CMK (cell line): ENCODE measurements at places on chromosomes 6 and 20.

- no peak for DNase-seq
Observed at GRCh38 chr6:30091577-30092381, 16.2 kb upstream of the RNF39 start.

GRCh38 chr20:62719250-62719935 lies 10.8 kb downstream of the NTSR1 start:
- DNase-seq: no peak

GRCh38 chr20:31638317-31638716 lies 605 bp downstream of the COX4I2 start:
- DNase-seq: no peak

DNA sequence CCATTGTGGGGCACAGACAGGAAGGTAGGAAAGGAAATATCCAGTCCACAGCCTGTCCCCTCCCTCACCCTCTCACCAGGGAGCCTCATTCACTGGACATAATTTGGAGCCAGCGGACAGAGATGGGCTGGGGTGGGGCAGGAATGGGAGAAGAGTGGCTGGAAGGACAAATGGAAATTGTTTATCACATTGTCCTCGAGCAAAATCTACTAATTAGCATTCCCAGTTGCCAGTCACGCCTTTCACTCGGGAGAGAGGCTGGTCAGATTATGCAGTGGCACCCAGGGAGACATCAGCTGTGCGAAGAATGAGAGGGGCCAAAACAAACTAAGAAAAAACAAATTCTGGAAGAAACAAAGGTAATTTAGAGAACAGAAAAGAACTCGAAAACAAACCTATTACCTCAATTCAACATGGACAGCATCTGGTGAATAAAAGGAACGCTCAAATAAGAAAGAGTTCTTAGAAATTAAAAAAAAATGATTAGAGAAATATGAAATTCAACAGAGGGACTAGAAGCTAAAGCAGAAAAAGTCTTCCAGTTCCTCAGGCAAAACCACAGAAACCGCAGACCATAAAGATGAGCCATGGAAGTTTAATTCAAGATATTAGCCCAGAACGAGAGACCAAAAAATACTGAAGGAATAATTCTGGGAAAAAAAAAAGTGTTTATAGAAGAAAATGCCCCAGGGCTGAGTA lies 108.5 kb upstream of the RALGAPA2 start:
- DNase-seq: no peak

GRCh38 chr6:65706436-65706835 lies 590 bp downstream of the EYS start:
- DNase-seq: no peak
